ENCODE measurements at places on chromosomes 6 and 20.

DNA sequence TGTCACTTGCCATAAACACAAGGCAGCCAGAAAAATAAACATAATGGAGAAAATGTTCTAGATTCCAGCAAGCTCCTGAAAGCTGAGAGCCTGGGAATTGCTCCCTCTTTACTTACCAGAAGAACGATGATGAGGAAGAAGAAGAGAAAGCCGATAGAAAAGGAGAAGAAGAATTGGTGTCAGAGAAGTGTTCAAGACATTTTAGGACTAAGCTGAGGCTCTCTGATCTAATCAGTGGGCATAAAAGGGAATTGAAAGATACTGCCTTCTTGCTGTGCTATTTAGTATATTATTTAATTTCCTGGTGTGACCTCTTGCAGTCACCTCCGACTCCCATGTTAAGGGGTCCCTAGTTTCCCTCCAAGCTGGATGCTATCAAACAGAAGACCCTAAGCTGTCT lies 316.6 kb upstream of the JARID2 start:
- no peak for DNase-seq

DNA sequence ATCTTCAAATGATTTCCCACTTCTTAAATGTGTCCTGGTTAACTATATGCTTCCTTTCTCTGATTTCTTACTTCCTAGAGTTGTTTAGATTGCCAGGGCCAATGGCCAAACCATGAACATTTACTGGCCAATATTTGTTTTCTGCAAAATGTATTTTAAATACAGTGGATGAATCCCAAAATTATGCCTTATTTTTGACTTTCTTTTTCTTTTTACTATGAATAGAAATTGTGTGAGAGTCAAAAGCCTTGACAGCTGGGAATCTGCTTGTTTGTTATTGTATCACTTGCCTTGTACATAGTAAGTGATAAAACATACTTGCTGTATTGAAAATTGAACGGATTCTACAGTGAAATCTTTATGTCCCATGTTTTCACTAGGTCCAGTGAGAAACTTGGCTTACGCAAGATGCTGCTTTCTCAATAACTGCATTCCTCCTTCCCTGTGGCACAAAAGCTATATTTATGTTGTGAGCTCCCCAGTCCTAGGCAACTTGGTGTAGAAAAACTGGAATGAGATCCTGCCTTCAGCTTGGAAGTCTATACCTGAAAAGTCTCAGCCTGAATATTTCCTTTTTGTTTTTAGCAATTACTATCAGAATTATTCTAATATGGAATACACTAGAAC lies 295.2 kb downstream of the EPHA7 start:
- DNase-seq: no peak

DNA sequence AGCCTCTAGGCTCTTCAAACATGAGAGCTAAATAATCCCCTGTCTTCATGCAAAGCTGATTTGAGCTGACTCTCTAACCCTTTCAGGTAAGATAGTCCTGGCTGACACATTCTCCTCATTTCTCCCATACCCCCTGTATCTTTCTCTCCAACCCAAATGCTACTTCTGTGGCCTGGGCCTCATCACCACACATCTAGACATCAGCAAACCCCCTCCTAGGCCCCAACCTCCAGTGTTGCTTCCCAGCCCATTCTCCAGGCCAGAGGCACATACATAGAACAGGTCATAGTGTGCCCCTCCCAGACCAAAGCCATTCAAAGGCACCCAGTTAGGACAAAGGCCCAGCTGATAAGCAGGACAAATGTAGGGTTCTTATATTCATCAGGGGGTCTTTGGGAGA lies 84.9 kb downstream of the ANKRD60 start:
- DNase-seq: no peak

GRCh38 chr6:53216301-53216700 lies 67.7 kb upstream of the GCM1 start:
- no peak for DNase-seq

DNA sequence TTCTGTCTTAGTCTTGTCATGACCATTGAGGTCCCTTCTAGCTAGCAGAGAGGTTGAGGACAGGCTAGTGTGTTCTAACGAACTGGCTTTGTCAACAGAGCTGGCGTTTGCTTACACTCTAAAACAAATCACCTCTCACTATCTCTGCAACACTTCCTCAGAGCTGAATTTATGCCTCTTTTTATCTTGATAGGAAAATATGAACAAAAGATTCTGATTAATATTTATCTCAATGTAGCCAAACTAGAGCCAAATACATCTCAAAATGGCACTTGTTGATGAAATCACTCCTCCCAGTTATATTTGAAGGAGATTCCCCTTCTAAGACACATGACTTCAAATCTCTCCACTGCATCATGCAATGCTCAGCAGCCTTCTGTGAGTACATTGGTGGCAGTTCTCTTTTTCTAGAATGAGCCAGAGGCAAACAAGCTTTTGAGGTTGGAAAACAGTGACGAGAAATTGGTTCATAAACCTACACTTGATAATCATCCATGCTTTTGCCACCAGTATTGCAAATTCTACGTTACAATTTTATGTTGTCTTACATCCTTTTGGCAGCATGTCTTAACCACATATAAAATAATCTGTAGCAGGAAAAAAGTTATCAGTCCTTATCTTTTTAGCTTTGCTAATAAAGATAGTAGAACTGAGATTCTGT lies 615.7 kb upstream of the CITED2 start:
- DNase-seq: no peak

GRCh38 chr6:165768961-165769360 lies 105.9 kb upstream of the PDE10A start:
- no peak for DNase-seq

DNA sequence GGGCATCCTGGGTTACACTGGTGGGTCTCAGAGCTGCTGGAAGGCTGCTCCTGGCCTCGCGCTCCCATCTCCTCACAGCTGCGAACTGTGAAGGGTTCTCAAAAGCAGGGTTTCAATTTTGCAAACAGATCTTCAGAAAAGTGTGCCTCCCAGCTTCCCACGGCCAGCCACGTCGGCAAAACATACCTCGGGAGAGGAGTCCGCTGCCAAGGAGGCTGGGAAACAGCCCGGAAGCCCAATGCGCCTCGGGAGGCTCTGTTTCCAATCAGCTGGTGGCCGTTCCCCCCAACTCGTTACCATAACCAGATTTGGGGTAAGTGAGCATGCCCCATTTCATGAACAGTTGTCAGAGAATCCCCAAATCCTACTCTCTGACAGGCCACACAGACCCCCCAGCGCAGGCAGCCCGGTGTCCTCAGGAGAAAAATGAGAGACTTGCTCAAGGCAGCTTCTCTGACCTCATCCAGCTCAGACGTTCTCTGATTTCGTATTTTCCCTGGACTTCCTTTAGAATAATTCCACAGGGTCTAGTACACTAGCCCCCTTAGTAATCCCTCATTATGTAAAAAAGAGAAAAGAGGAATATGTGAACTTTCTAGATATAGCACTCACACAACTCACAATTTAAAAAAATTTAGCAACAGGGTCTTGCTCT lies 98.4 kb downstream of the SNX5 start:
- DNase-seq: no peak

DNA sequence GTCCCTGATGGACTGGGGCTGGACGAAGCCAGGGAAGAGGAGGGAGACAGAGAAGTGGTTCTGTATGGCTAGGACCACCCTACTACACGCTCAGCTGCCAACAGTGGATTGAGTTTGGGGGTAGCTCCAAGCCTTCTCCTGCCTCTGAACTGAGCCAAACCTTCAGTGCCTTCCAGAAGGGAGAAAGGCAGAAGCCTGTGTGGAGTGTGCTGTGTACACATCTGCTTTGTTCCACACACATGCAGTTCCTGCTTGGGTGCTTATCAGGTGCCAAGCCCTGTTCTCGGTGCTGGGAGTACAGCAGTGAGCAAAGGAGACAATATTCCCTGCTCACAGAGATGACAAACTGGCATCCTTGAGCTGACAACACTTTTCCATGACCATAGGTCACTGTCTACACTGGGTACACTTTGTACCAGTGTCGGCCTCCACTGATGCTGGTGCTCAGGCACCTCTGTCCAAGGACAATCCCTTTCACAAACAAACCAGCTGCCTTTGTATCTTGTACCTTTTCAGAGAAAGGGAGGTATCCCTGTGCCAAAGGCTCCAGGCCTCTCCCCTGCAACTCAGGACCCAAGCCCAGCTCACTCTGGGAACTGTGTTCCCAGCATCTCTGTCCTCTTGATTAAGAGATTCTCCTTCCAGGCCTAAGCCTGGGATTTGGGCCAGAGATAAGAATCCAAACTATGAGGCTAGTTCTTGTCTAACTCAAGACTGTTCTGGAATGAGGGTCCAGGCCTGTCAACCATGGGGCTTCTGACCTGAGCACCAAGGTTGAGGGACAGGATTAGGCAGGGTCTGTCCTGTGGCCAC lies 11.3 kb upstream of the RBCK1 start:
- no peak for DNase-seq

- no peak for DNase-seq
Measured at GRCh38 chr6:24228681-24229255, 102.8 kb downstream of the NRSN1 start.

- DNase-seq: peak; percentile 16
Measured at GRCh38 chr20:4961746-4962145, 39.6 kb downstream of the SLC23A2 start.

DNA sequence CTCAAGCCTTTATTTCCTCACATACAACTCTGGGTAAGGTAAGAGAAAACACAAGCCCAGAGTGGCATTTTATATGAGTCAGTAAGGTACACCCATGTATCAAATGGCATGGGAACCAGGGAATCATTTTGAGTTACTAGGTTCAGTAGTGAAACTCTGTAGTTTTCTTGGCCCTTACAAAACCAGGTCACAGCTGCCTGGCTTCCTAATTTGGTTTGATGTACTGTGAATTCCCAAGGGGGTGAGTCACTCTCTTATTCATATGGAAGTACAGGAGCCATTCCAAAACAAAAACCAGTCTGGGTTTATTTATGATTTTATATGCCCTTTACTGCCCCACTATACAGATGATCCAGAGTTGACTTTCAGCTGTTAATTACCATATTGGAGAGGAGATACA lies 70.7 kb downstream of the PDE7B start:
- DNase-seq: no peak

- no peak for DNase-seq
Measured at GRCh38 chr6:118489990-118490389, 58.1 kb upstream of the PLN start.

DNA sequence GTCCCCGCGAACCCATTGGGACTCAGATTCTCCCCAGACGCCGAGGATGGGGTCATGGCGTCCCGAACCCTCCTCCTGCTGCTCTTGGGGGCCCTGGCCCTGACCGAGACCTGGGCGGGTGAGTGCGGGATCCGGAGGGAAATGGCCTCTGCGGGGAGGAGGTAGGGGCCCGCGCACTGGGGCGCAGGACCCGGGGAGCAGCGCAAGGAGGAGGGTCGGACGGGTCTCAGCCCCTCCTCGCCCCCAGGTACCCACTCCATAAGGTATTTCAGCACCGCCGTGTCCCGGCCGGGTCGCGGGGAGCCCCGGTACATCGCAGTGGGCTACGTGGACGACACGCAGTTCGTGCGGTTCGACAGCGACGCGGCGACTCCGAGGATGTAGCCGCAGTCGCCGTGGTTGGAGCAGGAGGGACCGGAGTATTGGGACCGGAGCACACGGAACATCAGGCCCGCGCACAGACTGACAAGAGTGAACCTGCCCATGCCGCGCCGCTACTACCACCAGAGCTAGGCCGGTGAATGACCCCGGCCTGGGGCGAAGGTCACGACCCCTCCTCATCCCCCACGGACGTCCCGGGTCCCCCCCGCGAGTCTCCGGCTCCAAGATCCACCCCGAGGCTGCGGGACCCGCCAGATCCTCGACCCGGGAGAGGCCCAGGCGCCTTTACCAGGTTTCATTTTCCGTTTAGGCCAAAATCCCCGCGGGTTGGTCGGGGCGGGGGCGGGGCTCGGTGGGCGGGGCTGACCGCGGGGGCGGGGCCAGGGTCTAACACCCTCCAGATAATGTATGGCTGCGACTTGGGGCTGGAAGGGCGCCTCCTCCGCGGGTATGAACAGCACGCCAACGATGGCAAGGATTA lies 15.7 kb upstream of the HLA-A start:
- peak; percentile 68 for DNase-seq

DNA sequence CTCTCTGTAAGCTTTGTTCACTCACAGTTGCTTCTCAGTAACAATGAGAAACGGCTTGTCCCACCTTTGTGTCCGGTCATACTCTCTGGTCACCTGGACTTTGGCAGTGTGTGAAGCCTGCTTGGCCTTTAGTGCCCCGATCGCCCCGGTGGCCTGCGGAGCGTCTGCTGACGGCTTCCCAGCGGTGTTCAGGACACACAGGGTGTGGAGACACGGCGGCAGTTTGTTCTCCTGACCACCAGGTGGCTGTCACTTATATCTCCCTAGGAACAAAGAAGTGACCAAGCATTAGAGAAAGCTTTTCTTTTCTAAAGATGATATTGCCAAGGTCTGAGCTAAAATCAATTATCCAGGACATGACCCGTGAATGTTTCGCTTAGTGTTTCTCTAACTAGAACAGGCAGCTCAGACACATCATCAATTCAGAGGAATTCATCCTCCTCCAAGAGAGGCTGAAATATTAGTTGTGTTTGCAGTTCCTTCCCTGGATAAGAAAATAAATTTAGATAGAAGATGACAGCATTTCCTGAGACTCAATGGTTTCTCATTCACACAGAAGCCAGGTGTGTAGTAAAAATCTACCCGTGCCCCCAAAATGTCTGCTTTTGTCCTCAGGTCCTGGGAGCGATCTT lies 167.4 kb upstream of the THBS2 start:
- no peak for DNase-seq

Measured in activated gamma-delta T cell treated with Interleukin-2 at 50 U/mL for 16 hours (primary cell).